ENCODE measurements at places on chromosomes 11 and 22.

DNA sequence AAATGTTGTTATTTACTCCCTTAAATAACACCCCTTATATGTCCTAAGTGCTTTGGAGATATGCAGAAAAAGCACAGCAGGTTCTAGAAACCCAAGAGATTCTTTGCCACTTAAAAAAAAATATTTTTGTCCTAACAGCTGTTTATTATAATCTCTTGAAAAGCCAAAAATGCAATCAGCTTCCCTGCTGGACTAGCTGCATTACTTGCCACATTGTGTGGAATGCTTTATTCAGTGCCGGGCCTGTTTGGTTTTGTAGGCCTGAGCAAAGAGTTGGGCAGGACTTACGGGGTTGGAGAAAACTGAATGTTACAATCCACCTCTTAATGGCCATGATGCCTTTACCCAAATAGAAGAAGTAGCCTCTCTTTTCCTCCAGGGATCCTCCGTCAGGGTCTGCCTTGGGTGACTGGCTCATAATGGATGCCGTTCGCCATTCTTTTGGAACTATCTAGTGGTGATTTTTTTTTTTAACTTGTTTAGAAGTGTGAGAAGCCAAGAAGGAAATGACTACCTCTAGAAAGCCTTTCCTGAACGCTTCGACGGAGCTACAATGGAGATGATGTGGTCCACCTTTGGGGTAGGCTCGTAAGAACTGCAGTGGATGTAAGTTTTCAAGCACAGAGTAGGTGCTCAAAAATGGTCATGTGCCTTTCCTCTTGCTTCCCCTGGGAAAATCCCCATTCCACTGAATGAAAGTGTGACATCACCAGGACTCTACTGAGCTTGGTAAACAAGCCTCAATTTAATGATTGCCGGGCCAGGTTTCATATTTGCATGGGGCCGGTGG lies 241.3 kb upstream of the NCAM1 start:
- no peak for DNase-seq

GRCh38 chr22:42683578-42684283 lies 34.5 kb upstream of the CYB5R3 start:
- no peak for DNase-seq

GRCh38 chr22:48761546-48761945 lies 1066.1 kb downstream of the BRD1 start:
- DNase-seq = no peak

GRCh38 chr22:32623943-32624342 lies 149.3 kb downstream of the FBXO7 start:
- no peak for DNase-seq

DNA sequence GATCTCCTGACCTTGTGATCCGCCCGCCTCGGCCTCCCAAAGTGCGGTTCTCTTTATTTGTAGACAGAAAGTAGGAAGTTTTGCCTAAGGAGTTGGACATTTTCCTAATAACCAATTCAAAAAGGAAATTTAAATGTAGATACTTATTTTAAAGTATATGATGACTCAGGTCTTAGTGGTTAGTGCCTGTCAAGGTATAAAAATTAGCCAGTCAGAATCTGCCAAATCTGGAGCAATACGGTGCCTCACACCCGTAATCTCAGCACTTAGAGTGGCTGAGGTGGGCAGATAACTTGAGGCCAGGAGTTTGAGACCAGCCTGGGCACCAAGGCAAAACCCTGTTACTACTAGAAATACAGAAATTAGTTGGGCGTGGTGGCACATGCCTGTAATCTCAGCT lies 86.7 kb upstream of the RASSF10 start:
- no peak for DNase-seq

GRCh38 chr11:18743900-18744514 lies 18.0 kb upstream of the IGSF22 start:
- DNase-seq = no peak

DNA sequence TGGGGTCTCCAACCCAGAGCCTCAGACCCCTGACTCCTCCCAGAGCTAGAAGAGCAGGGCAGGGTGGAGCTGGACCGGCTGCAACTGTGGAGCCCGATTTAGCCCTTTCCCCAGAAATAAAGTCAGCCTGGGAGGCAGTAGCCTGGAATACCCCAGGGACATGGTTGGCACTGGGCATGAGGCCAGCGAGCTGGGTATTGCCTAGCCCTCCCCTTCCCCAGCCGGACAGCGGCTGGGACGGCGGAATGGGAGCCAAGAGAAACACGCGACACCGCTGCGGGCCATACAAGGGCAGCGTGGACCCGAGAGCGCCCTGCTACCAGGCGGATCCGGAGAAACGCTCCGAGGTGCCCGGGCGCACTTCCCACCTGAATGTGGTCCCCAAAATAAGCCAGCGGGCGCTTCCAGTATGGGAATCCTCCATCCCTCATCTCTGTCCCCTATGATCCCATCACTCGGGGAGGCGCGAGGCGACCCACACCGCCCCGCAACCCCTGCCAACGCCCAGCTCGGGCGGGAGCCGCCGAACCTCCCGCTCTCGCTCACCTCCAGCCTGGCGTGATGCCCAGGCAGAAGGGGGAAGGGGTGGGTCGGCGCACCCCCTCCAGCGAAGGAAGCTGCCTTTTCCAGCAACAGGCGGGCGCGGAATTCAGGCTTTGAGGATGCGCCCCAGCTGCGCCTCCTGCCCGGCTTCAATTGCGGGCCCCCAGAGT lies 758 bp downstream of the MCAM start:
- DNase-seq = no peak

- no peak for DNase-seq
Measured at GRCh38 chr22:29313576-29314466, 1.7 kb downstream of the RASL10A start.

DNA sequence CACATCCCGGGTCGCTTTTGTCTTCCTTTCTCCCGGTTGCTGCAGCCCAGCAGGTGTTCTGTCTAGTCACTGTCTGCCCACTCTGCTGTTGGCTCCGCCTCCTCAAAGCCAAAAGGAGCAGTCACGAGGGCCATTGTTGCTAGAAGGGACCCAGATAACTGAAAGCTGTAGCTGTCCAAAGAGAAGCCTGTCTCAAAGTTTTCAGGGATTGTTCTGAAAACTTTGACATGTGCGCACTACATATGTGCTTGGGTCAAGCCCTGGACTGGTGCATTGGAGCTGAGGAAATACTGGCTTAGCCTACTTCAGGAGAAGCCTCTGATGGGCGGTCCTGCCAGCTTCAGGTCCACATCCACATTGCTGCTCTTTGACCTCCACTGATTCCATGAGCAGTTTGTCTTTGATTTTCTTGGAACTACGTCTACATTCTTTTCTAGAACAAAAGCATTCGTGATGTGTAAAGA lies 8.8 kb upstream of the OR2AT4 start:
- no peak for DNase-seq

DNA sequence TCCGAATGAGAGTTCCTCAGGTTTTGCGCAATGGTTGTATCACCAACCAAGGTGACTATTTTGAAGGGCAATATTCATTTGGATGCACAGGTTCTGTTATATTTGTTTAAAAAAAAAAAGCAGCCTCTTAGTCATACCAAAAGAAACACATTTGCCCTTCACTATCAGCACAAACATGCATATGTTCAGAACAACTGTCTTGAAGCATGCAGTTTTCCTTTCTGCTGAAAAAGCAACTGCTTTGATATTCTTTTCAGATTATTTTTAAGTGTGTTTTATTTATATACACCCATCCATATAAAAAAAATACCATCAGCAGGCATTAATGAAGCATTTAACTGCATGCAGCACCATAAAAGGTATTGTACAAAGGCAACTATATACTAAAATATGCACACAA lies 67.8 kb downstream of the RBFOX2 start:
- DNase-seq = no peak

GRCh38 chr11:122977470-122978298 lies 4.0 kb downstream of the BSX start:
- DNase-seq = no peak

DNA sequence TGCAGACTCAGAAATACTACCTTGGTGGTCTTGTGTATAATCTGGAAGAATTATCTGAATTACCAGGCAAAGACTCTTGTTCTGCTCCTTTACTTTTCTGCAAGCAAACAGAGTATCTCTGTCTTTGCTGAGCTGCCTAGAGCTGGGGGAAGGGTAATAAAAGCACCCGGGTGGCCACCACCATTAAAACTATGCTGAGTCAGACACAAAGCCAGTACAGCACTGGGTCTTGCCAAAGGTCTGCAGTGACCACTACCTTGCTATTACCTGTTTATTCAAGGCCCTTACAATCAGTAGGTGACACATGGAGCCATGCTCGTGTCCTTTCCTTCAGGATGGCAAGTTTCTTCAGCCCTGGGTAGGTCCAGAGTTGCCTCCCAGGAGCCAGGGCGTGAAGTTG lies 420.6 kb upstream of the CNTN5 start:
- no peak for DNase-seq

DNA sequence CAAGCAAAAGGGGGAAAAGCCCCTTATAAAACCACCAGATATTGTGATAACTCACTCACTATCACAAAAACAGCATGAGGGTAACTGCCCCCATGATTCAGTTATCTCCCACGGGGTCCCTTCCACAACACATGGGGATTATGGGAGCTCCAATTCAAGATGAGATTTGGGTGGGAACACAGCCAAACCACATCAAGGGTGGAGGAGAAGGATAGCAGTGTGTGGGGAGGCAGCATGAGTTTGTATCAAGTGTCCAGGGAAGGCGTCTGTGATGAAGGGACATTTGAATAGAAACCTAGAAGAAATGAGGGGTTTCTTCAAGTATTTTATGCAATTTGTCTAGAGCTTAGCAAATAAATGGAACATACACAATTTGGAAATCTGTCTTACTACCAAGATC lies 98.2 kb downstream of the SLC1A2 start:
- no peak for DNase-seq

DNA sequence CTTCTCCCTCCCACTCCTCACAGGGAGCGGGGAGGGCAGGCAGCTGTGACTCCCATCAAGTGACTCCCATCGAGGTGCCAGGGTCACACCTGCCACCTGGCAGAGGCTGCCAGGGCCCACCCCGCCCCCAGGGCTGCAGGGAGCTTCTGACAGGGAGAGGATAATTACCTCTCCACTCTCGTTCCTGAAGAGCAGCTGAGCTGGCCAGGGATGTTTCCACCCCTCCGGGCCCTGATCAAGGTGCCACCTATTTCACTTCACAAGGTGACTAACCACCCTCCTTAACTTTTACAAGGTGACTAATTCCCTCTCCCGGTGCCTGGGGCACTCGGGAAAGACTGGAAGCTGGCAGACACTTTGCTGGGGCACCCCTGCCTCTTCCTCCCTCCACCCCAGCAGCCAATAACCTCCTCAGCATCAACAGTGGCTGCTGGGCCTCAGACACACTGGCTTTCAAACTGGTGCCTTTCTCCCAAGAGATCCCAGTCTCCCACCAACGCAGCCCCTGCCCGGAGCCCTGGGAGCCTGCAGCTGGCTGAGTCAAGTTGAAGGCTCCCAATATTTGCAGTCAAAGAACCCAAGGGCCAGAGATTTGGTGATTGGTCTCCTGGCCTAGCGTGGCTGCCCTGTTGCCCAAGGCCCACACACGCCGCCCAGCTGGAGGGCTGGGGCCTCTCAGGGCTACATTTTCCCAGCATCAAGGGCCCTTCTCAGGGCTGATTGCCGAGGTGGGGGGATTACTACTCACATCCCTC lies 22.0 kb upstream of the MYRF start:
- no peak for DNase-seq

GRCh38 chr11:1518301-1518700 lies 31.7 kb upstream of the MOB2 start:
- DNase-seq = no peak

GRCh38 chr11:4134806-4135205 lies 40.2 kb downstream of the RRM1 start:
- no peak for DNase-seq

- no peak for DNase-seq
Measured at GRCh38 chr11:47282462-47282861, 12.5 kb downstream of the MADD start.

Data from right renal pelvis (tissue), 4 donors.